ENCODE measurements at places on chromosomes 7 and 10. TPM values are rescaled to one million over a fixed set of nuclear protein-coding genes. Genes with fewer than 3 reads are reported as not detected.
A peak's percentile ranks its signal among the peaks of the same experiment; 100 is the strongest.

The ASAH2 gene
- total RNA-seq = 2.9 TPM

The SPDYE8 gene
- not detected for total RNA-seq

The BET1 gene
- total RNA-seq = 22.6 TPM

The DRGX gene
- total RNA-seq = not detected

The TEX36 gene
- not detected for total RNA-seq

The FFAR4 gene
- total RNA-seq = not detected

The C10orf67 gene
- 0.30 TPM for total RNA-seq

The EIF4EBP2 gene
- 29.0 TPM for total RNA-seq

The PHKG1 gene
- total RNA-seq = 6.0 TPM

The NPY4R2 gene
- not detected for total RNA-seq

- no peaks in the 10 kb centered on the region for H3K36me3 ChIP-seq
- ATAC-seq = no peak
- no peaks in the 10 kb centered on the region for H3K4me1 ChIP-seq
- no peak overlapping the region for H3K27ac ChIP-seq
These were observed 29.3 kb downstream of the NPS start for GRCh38 chr10:127578259-127578960.

- no peaks in the 10 kb centered on the region for H3K27me3 ChIP-seq
- ATAC-seq = no peak
- H3K36me3 ChIP-seq = no peaks in the 10 kb centered on the region
- no peaks in the 10 kb centered on the region for H3K4me1 ChIP-seq
- H3K4me3 ChIP-seq = no peak overlapping the region
- H3K27ac ChIP-seq = no peak overlapping the region
These were observed 23.5 kb downstream of the GNAT3 start for GRCh38 chr7:80488406-80488805.

DNA sequence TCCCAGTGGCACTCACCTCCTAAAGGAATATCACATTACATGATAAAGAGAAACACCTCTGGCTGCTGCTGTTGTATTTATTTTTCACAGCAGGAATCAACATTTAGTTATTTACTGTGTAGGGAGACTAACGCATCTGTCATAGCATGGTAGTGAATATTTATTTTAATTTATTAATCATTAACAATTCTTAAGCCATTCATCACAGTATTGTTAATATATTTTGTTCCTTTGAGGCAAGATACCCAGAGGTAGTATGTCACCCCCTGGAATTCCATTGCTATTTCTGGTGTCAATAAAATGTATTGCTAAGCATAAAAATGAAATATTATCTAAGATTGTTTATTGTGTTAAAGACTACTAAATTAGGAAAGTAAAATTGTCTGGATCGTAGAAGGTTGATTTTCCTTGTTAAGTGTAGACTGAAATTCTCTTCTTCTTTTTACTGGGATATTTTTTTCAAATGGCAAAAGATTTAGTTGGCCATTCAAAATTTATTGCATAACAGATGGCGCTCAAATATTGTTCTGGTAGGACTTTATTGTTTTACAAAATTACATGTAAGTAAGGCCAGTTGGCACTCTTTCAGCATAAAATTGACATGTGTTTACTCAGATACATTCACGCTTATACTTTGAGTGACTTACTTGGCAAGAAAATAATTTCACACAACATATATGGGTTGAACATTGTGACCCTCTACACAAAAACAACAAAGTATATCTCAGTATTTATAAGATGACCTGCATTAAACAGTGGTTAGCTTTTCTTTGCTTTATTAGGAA is 1358.7 kb upstream of the SORCS1 start:
- ATAC-seq = no peak
- H3K4me1 ChIP-seq = no peaks in the 10 kb centered on the region
- H3K36me3 ChIP-seq = no peaks in the 10 kb centered on the region
- no peak overlapping the region for H3K4me3 ChIP-seq

DNA sequence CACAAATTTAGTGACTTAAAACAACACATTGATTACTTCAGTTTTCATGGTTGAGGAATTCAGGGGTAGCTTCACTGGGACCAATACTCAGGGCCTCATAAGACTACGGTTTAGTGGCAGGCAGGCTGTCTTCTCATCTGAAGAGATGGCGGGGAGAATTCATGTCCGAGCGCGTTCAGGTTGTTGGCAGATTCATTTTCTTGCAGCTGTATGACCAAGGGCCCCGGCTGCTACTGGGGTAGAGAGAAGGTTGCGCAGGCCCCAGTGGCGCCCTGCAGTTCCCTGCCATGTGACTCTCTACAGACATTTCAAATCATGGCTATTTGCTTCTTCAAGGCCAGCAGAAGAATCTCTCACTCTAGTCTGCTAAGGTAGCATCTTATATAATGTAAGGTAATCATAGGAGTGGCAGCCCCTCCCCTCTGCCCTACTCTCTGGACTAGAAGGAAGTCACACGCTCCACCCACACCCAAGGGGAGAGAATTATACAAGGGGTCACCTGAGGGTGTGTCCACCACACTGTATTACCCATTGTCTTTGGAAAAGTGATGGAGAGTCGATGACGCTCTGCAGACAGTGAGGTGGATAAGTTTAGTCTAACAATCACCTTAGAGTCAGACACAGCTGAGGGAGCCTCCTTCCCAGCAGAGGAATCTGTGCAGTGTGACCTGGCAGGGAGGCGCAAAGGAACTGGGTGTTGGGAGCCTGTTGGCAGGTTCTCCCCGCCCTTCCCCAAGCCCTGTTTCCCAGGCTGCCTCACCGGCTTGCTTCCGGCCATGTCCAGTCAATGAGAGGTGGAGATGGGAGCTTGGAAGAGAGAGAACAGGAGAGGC is 35.7 kb upstream of the PLEKHA1 start:
- H3K4me1 ChIP-seq = no peaks in the 10 kb centered on the region
- H3K27me3 ChIP-seq = peaks cover 23% of the 10 kb centered on the region
- H3K4me3 ChIP-seq = no peak overlapping the region
- no peaks in the 10 kb centered on the region for H3K36me3 ChIP-seq

DNA sequence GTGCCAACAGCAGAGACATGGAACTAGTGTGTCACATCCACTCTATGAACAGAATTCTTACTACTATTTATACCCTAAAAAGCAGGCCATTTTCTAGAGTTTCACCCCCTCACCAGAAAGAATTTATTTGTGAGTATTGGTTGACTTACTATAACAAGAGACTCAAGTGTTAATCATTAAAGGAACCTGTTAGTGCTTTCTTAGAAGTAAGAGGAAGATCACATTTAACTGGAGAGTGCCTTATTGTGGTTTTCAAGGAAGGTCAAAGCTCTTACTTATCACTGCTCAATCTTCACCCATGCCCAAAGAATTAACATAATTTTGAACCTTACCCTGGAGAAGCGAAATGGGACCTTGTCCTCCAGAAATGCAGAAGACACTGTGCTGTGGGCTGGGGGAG is 169.3 kb upstream of the PRSS1 start:
- no peaks in the 10 kb centered on the region for H3K36me3 ChIP-seq
- no peaks in the 10 kb centered on the region for H3K27me3 ChIP-seq
- H3K4me3 ChIP-seq = peak overlapping the region; percentile 67
- no peak for ATAC-seq
- H3K4me1 ChIP-seq = peaks cover 17% of the 10 kb centered on the region

GRCh38 chr7:100873599-100874299 is 1.2 kb upstream of the SRRT start:
- peak overlapping the region; percentile 99 for H3K27ac ChIP-seq
- H3K27me3 ChIP-seq = no peaks in the 10 kb centered on the region
- peak overlapping the region; percentile 97 for H3K4me3 ChIP-seq
- peaks cover 83% of the 10 kb centered on the region for H3K36me3 ChIP-seq
- ATAC-seq = no peak

GRCh38 chr7:155787171-155787851 is 25.0 kb downstream of the SHH start:
- peaks cover 18% of the 10 kb centered on the region for H3K36me3 ChIP-seq
- ATAC-seq = no peak
- peaks cover 3% of the 10 kb centered on the region for H3K4me1 ChIP-seq

DNA sequence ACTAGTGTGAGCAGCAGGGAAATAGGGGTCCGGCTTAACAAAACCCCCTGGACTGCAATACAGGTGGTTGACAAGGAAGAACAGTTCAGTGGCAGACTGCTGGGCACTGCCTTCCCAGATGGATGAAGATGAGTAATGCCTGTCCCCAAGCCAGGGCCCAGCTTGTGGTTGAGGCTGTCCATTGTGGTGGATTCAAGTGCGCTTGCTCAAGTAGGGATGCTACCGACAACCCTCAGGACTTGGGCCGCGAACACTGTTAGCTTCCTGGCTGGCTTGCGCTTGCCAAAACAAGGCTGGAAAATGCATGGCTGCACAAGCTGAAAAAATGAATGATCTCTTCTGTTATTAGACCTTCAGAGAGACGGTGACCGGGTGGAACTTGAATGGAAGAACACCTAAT is 116.1 kb upstream of the ACBD5 start:
- ATAC-seq = no peak
- H3K27me3 ChIP-seq = no peaks in the 10 kb centered on the region
- no peaks in the 10 kb centered on the region for H3K4me1 ChIP-seq
- H3K4me3 ChIP-seq = no peak overlapping the region
- H3K27ac ChIP-seq = no peak overlapping the region
- H3K36me3 ChIP-seq = no peaks in the 10 kb centered on the region

DNA sequence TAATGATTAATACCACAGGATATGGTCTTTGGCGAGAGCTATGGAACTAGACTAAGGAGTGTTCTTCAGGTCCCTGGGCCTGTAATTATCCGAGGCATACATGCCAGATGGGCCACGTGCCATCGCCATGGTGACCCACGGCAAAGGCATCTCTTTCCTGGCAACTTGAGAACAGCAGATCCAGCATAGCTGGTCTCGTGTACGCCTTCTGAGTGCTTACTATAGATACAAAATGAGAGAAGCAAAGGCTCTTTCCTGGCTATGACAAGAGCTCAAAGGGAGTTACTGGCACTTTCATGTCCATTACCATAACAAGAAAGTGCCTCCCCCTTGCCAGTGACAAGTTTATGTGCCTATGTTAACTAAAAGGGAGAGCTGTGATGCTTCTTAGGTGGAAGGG is 26.0 kb upstream of the GLI3 start:
- peaks cover 3% of the 10 kb centered on the region for H3K27me3 ChIP-seq
- ATAC-seq = no peak
- H3K4me1 ChIP-seq = no peaks in the 10 kb centered on the region

- no peaks in the 10 kb centered on the region for H3K36me3 ChIP-seq
- H3K27me3 ChIP-seq = peaks cover 15% of the 10 kb centered on the region
- no peak overlapping the region for H3K4me3 ChIP-seq
- no peak overlapping the region for H3K27ac ChIP-seq
- no peaks in the 10 kb centered on the region for H3K4me1 ChIP-seq
- no peak for ATAC-seq
These were observed 60.4 kb downstream of the TPST1 start for GRCh38 chr7:66265566-66265965.

- H3K4me1 ChIP-seq = no peaks in the 10 kb centered on the region
- no peaks in the 10 kb centered on the region for H3K36me3 ChIP-seq
- H3K27ac ChIP-seq = no peak overlapping the region
- no peaks in the 10 kb centered on the region for H3K27me3 ChIP-seq
These were observed 17.6 kb upstream of the FAM221A start for GRCh38 chr7:23662124-23662983.

Data from activated T-helper 17 cell treated with anti-CD3 and anti-CD28 coated beads, Interleukin-2, amount 50 U/mL, for 72 hours (primary cell).